ENCODE measurements at places on chromosomes 1 and 21.

- DNase-seq: no peak
These were observed 733.1 kb downstream of the MATN1 start for GRCh38 chr1:29990304-29990703.

GRCh38 chr1:29551123-29551936 lies 315.0 kb downstream of the PTPRU start:
- DNase-seq: no peak

DNA sequence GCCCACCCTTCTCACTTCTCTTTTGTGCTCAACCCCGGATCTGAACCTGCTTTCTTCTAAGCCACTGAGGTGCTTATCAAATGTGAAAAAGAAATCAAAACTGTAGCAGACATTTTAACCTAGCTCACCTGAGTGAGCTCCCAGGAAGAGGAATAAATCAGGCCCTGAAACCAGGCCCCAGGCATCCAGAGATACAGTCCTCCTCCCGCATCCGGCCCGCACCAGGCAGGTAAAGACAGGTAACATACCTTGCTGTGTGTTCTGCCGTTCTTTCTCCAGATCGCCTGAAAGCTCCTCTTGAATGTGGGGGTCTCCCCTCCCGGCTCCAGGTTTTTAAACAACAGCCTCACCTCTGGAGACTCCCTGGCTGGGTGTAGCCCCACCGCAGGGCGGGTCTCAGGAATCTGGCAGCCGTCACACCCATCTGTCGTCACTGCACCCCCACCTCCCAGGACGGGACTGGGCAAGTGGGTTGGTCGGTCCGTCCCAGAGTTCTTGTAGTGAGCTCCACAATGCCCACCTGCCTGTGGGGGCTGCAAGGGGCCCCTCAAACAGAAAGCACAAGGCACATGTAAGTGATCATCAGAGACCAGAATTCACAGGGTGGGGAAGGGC lies at the start of gene LAMB3:
TSS of gene LAMB3 (minus strand) at position 305 of the 615 bp plus-strand sequence. CDS start 1,481 bp downstream, outside the sequence.
- no peak for DNase-seq

DNA sequence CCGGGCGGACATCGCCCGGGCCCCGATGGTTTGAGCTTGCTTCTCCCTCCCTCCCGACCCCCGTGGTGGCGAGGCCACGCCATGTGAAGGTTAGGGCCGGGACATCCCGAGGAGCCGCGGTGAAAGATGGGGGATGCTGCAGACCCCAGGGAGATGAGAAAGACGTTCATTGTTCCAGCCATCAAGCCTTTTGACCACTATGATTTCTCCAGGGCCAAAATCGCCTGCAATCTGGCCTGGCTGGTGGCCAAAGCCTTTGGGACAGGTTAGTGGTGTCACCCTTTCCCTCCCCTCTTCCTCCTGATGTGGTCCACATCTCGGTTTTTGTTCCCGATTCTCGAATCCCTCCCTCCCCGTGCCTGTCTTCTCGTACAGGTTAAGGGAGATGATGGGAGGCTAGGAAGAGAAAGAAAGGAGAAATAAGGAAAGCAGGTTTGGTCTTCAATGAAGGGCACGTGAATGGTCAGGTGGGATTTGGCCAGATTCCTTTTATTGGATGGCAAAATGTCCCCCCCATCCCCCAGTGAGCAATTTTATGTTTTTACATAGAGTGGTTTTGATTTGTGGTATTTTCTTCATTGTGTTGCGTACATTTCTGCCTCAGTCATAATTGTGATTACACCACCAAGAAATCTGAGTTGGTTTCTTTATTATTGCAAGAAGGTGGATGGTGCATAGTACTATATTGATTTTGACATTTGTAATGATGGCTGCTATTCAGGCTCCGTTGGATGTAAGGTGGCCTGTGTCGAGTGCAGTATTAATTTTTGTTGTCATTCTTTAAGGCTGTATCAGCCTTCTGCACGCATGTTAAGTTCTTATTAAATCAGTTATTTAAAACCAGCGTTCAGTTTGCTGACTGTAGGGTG lies 1.2 kb downstream of the CAMSAP2 start:
- no peak for DNase-seq

DNA sequence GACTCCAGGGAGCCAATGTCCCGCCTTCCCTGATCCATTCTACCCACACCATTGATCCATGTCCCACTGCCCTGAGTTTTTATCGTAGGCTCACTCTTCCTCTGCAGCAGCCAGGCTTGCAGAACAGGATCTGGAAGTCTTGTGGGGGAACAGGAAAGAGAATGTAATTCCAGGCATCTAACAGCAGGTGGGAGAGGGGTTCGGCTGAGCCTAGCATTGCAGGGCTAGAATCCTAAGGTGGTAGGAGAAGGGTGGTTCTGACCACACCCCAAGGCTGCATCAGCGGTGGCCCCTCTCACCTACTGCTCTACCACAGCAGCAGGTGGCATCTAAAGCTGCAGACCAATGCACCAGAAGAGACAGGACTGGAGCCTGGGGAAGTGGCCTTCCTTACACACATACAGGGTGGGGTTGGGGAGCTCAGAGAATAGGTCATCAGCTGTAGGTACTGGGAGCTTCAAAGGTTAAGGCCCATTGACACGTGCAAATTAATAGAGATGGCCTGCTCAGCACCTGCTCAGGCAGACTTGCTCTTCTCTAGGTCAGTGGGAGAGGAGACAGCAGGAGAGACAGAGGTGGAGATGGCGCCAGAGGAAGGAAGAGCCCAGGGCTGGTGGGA lies 20.5 kb downstream of the KNCN start:
- DNase-seq: no peak

GRCh38 chr1:205967554-205968335 lies 24.5 kb upstream of the SLC26A9 start:
- DNase-seq: no peak

GRCh38 chr1:10838541-10838940 lies 42.1 kb upstream of the CASZ1 start:
- no peak for DNase-seq

GRCh38 chr21:15355066-15355465 lies 290.3 kb upstream of the NRIP1 start:
- no peak for DNase-seq

DNA sequence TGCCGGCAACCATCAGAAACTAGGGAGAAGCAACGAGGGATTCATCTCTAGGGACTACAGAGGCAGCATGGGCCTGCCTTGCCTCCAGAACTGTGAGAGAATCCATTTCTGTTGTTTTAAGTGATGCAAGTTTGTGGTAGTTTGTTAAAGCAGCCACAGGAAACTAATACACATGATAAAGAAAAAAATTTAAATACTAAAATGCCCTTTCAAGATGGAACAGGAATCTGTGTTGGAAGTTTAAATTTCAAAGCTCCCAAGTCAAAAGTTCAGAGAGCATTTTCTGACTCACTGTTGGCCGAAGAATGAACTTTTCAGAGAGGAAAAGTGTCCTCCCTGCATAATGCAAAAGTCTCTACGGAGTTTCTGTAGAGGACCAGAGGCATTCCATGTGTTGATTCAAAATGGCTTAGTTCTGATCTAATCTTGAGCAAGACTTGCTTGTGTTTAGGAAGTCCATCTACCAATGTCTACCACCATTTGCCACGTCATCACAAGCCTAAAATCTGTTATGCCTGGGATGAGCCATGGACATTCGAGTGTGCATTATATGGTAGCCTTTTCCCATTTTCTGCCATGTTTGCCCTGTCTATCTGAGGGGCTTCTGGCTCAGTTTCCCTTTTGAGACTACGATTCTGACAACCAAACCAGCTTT lies 22.4 kb upstream of the ARHGAP29 start:
- no peak for DNase-seq

GRCh38 chr1:62809788-62810187 lies 25.9 kb downstream of the ATG4C start:
- no peak for DNase-seq

- no peak for DNase-seq
These were observed 94.0 kb downstream of the HMGB4 start for GRCh38 chr1:33957854-33958253.

GRCh38 chr21:32329331-32329730 lies 30.7 kb downstream of the MRAP start:
- DNase-seq: no peak

DNA sequence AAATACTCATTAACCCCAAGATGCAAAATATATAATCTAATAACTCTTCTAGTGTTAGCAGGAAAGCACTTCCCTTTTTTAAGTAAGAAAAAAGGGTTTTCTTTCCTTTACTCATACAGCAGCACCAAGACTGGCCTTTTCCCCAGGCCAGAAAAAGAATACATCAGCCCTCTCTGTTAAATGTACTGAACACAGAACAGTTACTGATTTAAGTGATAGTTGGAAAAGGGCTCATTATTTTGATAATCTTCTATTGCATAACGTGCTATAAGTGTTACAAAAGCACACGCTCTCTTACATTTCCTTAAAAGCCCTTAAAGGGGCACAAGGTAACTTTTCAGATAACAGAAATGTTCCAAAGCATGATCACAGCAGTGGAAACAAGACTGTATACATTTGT lies 142.9 kb downstream of the TIAM1 start:
- DNase-seq: no peak

GRCh38 chr1:109898842-109899241 lies 11.8 kb upstream of the CSF1 start:
- no peak for DNase-seq

Measured in activated CD4-positive, alpha-beta T cell treated with anti-CD3 and anti-CD28 coated beads, Interleukin-2, amount 50 U/mL, for 1 hour (primary cell).